ENCODE measurements at places on chromosomes 5 and 9.

- H3K4me1 ChIP-seq: no peaks in the 10 kb centered on the region
- no peaks in the 10 kb centered on the region for H3K36me3 ChIP-seq
- no peak overlapping the region for H3K27ac ChIP-seq
- DNase-seq: no peak
- no peaks in the 10 kb centered on the region for H3K27me3 ChIP-seq
These were observed 70.1 kb downstream of the CWC27 start for GRCh38 chr5:64838803-64839202.

- no peaks in the 10 kb centered on the region for H3K4me1 ChIP-seq
- peak; percentile 38 for DNase-seq
- H3K36me3 ChIP-seq: peaks cover 10% of the 10 kb centered on the region
- no peak overlapping the region for H3K27ac ChIP-seq
- no peaks in the 10 kb centered on the region for H3K27me3 ChIP-seq
These were observed 76.5 kb downstream of the PHF2 start for GRCh38 chr9:93652604-93653592.

GRCh38 chr5:122896598-122897282, 51.3 kb downstream of the SNX24 start:
- no peak overlapping the region for H3K4me3 ChIP-seq
- no peaks in the 10 kb centered on the region for H3K27me3 ChIP-seq

DNA sequence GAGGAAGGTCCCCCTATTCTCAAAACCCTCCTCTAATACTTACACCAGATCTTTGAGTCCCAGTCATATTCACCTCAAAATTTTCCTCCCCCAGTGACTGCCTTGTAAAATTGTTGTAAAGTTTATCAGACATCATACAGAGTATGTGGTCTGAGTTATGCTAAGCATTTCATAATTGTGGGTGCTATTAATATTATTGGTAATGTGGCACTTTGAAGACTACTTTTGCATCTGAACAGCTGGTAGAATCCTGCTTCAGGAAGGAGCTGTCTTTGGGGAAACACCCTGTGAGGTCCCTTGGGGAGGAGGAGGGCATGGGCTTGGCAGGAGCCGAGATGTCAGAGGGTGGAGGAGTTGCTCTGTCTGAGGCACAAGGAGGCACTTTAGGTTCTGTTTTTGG, 164.9 kb upstream of the ZNF618 start:
- H3K27me3 ChIP-seq: no peaks in the 10 kb centered on the region
- H3K4me3 ChIP-seq: no peak overlapping the region
- DNase-seq: no peak

- no peaks in the 10 kb centered on the region for H3K4me1 ChIP-seq
- H3K36me3 ChIP-seq: no peaks in the 10 kb centered on the region
- no peak overlapping the region for H3K4me3 ChIP-seq
- no peaks in the 10 kb centered on the region for H3K27me3 ChIP-seq
- DNase-seq: no peak
- H3K27ac ChIP-seq: no peak overlapping the region
These were observed 35.7 kb downstream of the AK8 start for GRCh38 chr9:132842124-132843044.

GRCh38 chr9:90607701-90608516, 34.7 kb downstream of the DIRAS2 start:
- H3K36me3 ChIP-seq: no peaks in the 10 kb centered on the region
- no peaks in the 10 kb centered on the region for H3K4me1 ChIP-seq

GRCh38 chr5:88142886-88143692, 125.6 kb downstream of the TMEM161B start:
- peak overlapping the region; percentile 59 for H3K4me3 ChIP-seq
- no peak for DNase-seq
- no peaks in the 10 kb centered on the region for H3K27me3 ChIP-seq
- H3K27ac ChIP-seq: no peak overlapping the region

DNA sequence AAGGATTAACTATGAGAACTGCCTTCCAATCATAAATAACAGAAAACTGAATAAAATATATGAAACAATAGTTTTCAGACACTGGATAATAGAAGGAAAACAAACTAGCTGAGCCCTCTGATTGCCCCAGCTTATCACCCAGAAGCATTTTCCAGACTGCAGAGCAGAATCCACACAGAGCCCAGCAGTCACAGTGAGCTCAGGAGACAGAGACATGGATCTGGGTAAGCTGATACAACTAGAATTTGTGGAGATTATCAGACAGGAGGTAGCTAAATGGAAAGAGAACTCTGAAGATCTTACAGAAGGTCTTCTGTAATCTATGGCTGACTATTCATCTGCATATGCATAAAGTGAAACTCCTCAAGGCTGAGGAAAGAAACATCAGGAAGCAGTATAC, 128.8 kb downstream of the NR2F1-AS1 start:
- no peaks in the 10 kb centered on the region for H3K36me3 ChIP-seq
- no peaks in the 10 kb centered on the region for H3K4me1 ChIP-seq
- H3K27me3 ChIP-seq: no peaks in the 10 kb centered on the region
- no peak overlapping the region for H3K4me3 ChIP-seq

GRCh38 chr5:132431632-132432031, 58.9 kb downstream of the IRF1 start:
- H3K27ac ChIP-seq: no peak overlapping the region
- no peak for DNase-seq
- no peaks in the 10 kb centered on the region for H3K27me3 ChIP-seq
- no peak overlapping the region for H3K4me3 ChIP-seq
- H3K4me1 ChIP-seq: peaks cover 17% of the 10 kb centered on the region
- no peaks in the 10 kb centered on the region for H3K36me3 ChIP-seq
